ENCODE measurements at places on chromosomes 1 and 21. TPM values are rescaled to one million over a fixed set of nuclear protein-coding genes. Genes with fewer than 3 reads are reported as not detected.

The ODF2L gene
- 26.4 TPM for total RNA-seq

- DNase-seq: no peak
Measured at GRCh38 chr1:109750920-109751319, 10.1 kb upstream of the GSTM3 start.

The FLG gene
- total RNA-seq: not detected

The CR1L gene
- not detected for total RNA-seq

DNA sequence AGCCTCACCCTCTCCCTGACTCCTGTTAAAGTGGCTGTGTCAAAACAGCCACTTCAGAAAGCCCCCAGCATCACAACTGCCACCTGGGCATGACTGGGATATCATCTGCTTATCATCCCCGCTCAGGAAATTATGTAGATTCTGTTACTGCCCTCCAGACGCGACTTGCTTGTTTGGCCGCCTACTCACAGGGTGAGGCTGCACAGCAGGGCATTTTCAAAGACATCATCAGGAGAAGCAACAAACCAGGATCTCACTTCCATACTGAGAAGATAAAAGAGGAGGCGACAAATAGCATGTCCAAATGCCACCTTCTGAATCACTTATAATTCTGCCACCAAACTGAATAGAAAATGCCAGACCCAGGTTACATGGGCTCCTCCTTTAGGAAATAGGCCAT is 94.8 kb downstream of the MIS18A start:
- DNase-seq: no peak

DNA sequence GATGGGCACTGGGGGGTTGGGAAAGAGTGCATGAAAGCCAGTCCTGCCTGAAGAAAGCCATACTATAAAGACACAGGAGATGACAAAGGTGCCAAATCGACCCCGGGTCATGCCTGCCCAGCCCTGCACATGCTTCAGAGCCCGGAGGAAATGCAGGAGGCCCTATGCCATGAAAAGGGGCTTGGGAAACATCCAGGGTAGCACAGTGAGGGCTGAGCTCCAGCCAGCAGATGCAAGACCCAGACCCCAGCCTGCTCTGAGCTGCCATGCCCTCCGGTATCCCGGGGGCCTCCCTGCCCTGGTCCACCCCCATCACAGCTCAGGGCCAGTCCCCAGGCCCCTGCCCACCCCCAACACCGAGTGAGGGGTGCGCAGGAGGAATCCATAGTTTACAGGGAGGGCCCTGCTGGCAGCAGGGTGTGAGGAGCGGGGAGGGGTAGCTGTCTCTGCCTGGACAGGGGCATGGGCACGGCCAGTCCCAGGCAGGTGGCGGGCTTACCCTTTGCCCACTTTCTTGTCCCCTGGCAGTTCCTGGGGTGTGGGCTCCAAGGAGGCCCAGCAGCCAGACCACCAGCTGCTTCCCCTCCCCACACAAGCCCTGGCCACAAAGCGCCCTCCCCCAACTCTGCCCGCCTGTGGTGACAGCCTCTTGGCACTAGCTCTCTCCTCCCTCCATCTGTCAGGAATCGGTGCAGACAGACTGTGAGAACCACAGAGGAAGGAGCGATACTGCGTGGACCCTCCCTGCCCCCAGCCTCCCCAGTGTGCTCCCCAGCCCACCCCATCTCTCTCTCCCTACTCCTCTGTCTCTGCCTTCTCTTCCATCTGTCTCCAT is 16.8 kb downstream of the LRP8 start:
- no peak for DNase-seq

The MIXL1 gene
- 0.67 TPM for total RNA-seq

GRCh38 chr1:48033495-48034045 is 36.4 kb upstream of the TRABD2B start:
- no peak for DNase-seq

- no peak for DNase-seq
Measured at GRCh38 chr1:12346483-12347151, 116.8 kb downstream of the VPS13D start.

DNA sequence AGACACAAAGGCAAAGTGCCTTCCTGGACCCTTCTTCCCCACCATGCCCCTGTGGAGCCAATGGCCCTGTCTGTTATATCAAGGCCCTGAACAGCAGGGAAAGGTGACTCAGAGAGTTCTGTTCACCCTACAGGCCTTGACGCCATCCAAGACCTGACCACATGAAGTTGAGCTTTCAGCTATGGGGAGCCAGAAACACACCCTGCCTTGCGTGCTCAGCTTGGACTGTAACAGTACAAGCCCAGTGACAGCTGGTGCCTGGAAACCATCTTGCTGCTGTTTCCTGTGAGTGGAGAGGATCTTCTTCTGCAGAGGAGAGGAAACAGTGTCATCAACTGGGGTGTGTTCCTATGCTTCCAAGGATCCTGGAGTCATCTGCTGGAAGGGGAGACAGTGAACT is 165.0 kb upstream of the IRF2BP2 start:
- DNase-seq: no peak

GRCh38 chr1:2231532-2232254 is 3.6 kb downstream of the SKI start:
- DNase-seq: no peak

DNA sequence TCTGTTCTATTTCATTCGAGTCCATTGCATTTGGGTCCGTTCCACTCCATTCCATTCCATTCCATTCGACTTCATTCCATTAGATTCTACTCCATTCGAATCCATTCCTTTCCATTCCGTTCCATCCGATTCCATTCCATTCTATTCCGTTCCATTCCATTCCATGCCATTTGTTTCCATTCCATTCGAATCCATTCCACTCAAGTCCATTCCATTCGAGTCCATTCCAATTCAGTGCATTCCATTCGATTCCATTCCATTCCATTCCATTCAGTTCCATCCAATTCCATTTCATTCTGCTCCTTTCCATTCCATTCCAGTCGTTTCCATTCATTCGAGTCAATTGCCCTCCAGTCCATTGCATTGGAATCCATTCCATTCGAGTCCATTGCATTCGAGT is 2603.7 kb upstream of the TPTE start:
- no peak for DNase-seq

- no peak for DNase-seq
Measured at GRCh38 chr1:168007691-168008090, 70.8 kb upstream of the MPC2 start.

The CACNA1S gene
- total RNA-seq: not detected

The SLC30A10 gene
- not detected for total RNA-seq

GRCh38 chr1:96782856-96783255 is 61.3 kb downstream of the PTBP2 start:
- DNase-seq: no peak

The PLPPR4 gene
- under 0.01 TPM for total RNA-seq

- DNase-seq: no peak
Measured at GRCh38 chr1:158020259-158020885, 26.9 kb downstream of the KIRREL1 start.

DNA sequence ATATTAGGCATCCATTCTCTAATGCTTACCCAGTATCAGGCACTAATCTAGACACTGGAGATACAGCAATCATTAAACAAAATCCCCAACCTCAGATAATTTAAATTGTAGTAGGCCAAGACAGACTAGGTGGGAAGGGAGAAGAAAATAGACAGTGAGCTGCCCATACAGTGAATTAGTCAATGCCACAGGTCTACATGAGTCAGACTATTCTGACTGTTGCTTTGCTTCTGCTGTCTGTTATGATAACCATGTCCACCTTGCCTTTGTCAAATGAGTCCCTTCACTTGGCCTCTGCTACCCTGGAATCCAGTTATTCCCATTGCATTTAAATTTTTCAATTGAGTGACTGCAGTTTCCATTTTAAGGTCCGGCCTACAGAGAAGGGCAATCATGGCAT is 59.5 kb downstream of the PIK3R3 start:
- no peak for DNase-seq

The RBM11 gene
- 4.6 TPM for total RNA-seq

The GPR52 gene
- 0.41 TPM for total RNA-seq

The LCE1F gene
- total RNA-seq: not detected

DNA sequence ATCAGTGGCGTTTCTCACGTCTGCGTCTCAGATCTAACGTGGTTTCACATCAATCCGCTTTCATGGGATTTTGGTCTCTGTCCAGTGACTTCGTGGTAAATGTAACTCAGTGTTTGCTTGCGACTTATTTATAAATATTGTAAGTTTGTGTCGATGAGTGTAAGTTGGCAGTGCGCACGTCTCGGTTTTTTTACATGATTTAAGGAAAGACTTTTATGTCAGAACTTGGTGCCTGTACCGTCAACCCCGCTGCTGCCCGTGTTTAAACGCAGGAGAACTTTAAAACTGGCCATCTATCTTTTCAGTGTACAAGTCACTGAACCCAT is 1.5 kb downstream of the B3GALT6 start:
- no peak for DNase-seq

- DNase-seq: no peak
Measured at GRCh38 chr21:19261731-19262376, 858.3 kb upstream of the TMPRSS15 start.

DNA sequence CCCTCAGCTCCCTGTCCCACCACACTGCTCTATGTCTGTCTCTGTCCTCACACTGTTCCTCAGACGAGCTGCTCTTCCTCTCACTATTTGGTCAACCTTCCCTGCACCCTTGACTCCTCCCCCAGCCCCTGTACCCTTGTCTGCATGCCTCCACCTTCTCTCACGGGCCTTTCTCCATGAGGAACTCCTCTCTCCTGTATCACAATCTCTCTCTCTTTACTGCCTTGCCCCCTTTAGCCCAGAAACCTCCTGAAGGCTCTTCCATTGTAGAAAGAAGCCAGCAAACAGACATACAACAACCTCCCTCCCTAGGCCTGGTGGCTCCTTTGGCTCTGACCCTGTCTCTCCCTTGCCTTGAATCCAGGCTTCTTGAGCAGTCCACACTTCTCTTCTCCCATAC is 251.6 kb upstream of the CSF3R start:
- DNase-seq: no peak

The FMO4 gene
- total RNA-seq: 1.8 TPM

DNA sequence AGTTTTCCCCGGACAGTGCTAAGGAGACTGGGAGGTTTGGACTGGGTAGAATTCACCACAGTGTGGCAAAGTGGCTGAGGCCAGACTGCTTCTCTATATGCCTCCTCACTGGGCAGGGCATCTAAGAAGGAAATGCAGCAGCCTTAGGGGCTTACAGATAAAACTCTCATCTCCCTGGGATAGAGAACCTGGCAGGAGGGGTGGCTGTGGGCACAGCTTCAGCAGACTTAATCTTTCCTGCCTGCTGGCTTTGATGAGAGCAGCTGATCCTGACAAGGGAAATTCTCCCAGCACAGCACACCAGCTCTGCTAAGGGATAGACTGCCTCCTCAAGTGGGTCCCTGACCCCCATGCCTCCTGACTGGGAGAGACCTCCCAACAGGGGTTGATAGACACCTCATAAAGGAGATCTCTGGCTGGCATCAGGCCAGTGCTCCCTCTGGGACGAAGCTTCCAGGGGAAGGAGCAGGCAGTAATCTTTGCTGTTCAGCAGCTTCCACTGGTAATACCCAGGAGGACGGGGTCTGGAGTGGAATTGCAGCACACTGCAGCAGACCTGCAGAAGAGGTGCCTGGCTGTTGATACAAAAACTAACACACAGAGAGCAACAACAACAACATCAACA is 25.2 kb downstream of the KIFAP3 start:
- no peak for DNase-seq

The NR1I3 gene
- total RNA-seq: not detected

The FOXD3 gene
- not detected for total RNA-seq

- DNase-seq: no peak
Measured at GRCh38 chr1:24888971-24889676, 41.0 kb downstream of the RUNX3 start.

DNA sequence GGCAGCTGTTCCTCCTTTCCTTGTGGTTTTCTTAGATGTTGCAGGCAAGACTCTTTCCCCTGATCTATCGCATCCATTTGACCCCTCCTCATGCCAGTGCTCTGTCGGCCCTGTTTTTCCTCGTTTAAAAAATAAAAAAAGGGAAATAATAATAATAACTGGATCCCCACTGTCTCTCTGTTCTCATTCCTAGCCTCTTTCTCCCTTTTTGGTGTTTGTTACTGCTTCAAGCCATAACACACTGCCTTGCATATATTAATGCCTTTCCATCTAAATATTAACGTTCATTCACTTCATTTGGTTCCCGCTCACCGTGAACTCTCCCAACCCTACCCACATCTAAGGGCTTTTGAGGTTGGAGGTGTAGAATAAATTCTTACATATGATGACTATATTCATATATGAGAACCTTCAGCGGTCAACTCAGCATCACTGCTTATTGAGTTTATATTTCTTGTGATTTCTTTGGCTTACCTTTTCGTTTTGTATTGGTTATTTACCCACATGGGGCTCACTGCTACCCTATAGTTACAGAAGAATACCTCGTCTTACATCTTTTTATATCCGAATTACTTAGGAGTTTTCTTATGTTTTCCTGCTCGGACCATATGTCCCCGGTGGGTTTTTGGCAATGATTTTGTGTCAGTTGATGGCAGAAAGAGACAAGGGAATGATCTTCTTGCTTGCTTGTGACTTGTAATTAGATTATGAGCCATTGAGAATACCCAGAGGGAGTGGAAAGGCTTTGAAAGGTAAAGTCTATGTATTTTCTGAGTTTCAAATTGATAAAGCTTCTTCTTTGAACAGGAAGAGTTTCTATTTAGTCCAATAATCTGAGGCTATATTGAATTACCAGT is 805 bp downstream of the ATG4C start:
- DNase-seq: no peak

The TTC13 gene
- total RNA-seq: 8.3 TPM

The RGSL1 gene
- not detected for total RNA-seq

DNA sequence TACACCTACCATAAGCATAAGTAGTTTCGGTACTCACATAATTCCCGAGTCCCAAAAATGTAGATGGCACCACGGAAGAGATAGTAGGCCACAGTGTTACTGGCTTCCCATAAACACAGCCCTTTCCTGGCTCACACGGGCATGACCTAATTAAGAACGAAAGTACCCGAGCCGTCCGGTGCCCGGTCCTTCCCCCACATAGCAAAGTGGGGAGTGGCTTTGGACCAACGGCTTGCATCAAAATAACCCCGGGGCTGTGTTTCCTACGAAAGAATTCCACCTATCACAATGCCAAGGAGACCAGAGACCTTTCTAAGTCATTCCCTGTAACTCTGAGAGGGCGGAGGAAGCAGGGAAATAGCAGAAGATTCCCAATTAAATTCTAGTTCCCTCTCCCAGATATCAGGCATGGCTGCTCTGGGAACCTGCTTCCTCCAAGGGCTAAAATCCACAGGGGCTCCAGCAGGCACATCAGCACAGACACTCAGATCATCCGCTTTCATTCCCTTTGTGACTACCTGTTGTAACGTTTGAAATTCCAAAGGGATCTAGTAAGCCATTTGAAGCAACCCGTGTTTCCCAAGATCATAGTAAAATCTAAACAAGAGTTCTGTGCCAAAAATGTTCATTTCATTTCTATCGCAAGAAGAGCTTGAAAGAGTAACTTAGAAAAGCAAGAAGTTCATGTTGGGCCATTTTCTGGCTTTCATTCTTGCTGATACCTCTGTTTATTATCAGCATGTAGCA is at the start of gene TMPRSS3:
TSS of gene TMPRSS3 (minus strand) at position 148 of the 747 bp plus-strand sequence. CDS start 635 bp downstream, outside the sequence.
- DNase-seq: no peak

DNA sequence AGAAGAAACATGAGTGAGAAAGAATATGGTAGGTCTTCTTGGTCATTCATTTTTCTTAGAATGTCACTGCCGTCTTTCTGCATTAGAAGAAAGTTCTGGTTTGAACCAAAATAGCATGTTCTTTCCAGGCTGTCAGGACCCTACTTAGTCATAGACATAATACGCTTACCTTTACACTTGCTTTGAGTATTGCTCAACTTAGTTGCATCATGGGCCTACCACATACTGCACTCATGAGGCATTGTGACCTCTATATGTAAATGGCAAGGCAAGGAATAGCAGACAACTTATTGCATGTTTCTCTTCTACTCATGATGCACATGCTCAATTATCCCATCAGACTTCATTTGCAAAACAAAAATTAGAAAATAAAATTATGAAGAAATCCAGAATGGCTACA is 415.0 kb downstream of the HLX start:
- DNase-seq: no peak
